ENCODE measurements at places on chromosomes 6 and 20. TPM values are rescaled to one million over a fixed set of nuclear protein-coding genes. Genes with fewer than 3 reads are reported as not detected.

Gene ABHD16B
- polyA plus RNA-seq: not detected

Gene COL20A1
- polyA plus RNA-seq: 0.46 TPM

Gene EYA2
- polyA plus RNA-seq: not detected

Gene ADGRB3
- 66.5 TPM for polyA plus RNA-seq

Gene CAGE1
- not detected for polyA plus RNA-seq

Gene ZNF341
- polyA plus RNA-seq: 2.6 TPM

Gene METTL24
- not detected for polyA plus RNA-seq

Gene HS3ST5
- polyA plus RNA-seq: not detected

Gene MAP7
- polyA plus RNA-seq: 5.1 TPM

Gene KCNG1
- polyA plus RNA-seq: 2.1 TPM

Gene ULBP3
- polyA plus RNA-seq: 2.2 TPM

Gene DPPA5
- polyA plus RNA-seq: not detected

Gene EPPIN
- not detected for polyA plus RNA-seq

Gene ATP9A
- 63.1 TPM for polyA plus RNA-seq

Gene CEBPB
- polyA plus RNA-seq: 0.94 TPM

Gene PTCHD4
- polyA plus RNA-seq: 3.4 TPM

Gene TRAM2
- polyA plus RNA-seq: 0.41 TPM

Gene CPNE5
- polyA plus RNA-seq: 9.5 TPM

Gene KHDC1L
- not detected for polyA plus RNA-seq

Gene PRR18
- polyA plus RNA-seq: not detected

Gene PTCRA
- polyA plus RNA-seq: not detected

Gene DNPH1
- 65.5 TPM for polyA plus RNA-seq

Measured in neural cell (in vitro differentiated cells).